ENCODE measurements at places on chromosomes 7 and 10.

DNA sequence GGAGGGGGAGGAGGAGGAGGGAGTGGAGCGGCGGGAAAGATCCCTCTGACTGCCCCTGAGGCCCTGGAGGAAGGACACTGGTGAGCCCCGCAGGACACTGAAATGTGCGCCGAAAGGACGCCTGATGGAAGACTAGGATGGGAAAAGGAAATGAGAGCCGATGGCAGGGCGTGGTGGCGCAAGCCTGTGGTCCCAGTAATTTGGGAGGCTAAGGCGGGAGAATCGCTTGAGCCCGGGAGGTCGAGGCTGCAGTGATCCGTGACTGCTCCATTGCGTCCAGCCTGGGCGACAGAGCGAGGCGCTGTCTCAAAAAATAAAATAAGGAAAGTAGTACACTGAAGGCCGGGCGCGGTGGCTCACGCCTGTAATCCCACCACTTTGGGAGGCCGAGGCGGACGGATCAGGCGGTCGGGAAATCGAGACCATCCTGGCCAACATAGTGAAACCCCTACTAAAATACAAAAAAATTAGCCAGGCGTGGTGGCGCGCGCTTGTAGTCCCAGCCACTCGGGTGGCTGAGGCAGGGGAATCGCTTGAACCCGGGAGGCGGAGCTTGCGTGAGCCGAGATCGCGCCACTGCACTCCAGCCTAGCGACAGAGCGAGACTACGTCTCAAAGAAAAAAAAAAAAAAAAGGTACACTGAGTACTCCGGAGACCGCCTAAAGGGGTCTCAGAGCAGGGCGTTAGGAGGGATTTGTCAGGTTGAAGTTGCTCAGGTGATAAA, 561 bp upstream of the HNRNPF start:
- DNase-seq: no peak

GRCh38 chr7:50321487-50322067, 17.1 kb downstream of the IKZF1 start:
- no peak for DNase-seq

DNA sequence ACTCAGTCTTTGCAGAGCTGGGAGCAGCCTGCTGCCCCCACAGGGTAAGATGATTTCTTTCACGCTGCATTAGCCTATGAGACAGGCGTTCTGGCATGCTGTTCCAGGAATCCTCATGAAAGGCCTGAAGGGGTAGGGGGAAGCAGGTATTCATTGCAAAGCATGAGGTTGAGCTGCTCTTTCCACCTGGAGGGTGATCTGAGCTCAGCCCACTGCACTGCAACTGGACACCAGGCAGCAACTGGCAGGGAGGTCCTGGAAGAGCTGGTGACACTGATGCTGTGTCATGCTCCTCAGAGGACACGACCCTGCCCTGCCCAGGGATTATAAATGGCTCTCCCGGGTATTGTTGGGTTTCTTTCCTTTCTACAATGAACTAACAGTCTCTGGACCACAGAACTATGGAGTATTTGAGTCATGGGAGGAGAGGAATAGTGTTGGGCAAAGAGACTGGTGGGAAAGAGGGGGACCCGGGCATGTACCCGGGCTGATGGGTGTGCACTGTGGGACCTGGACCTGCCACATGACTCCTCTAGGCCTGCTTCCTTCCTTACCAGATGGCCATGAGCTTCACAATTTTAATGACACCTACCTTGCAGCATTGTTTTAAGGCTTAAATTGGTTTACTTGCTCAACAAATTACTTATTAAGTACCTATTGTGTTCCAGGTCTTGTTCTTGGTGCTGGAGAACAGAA, 24.3 kb downstream of the SLC25A28 start:
- DNase-seq: no peak

GRCh38 chr10:43125881-43126731, 12.1 kb upstream of the CSGALNACT2 start:
- DNase-seq: no peak

- no peak for DNase-seq
These were observed 228.1 kb upstream of the PFKP start for GRCh38 chr10:2839081-2839725.

GRCh38 chr7:51134013-51134441, 182.6 kb downstream of the COBL start:
- no peak for DNase-seq

- no peak for DNase-seq
These were observed 119.9 kb downstream of the SLC16A9 start for GRCh38 chr10:59589796-59590195.

- DNase-seq: no peak
These were observed 84.2 kb downstream of the C10orf105 start for GRCh38 chr10:71635251-71635866.

- DNase-seq: no peak
These were observed 53.7 kb upstream of the ZNF273 start for GRCh38 chr7:64849250-64849923.

- no peak for DNase-seq
These were observed 229.2 kb downstream of the GPAM start for GRCh38 chr10:111954386-111954785.

- no peak for DNase-seq
These were observed 18.0 kb upstream of the SPOCK2 start for GRCh38 chr10:72106154-72106849.

DNA sequence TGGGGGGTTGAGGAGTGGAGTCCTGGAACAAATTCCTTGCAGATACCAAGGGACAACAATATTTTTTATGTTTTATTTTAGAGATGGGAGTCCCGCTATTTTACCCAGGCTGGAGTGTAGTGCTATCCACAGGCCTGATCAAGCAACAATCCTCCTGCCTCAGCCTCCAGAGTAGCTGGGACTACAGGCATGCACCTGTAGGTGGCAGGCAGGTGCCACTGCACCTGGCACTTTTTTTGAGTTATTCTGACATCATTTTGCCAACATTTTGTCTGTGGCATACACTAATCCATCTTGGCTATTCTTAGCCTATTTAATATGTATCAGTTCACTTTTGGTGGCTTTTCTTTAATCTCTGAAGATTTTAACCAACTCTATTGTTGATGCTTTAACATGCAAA, 317.8 kb upstream of the MTPN start:
- DNase-seq: no peak

DNA sequence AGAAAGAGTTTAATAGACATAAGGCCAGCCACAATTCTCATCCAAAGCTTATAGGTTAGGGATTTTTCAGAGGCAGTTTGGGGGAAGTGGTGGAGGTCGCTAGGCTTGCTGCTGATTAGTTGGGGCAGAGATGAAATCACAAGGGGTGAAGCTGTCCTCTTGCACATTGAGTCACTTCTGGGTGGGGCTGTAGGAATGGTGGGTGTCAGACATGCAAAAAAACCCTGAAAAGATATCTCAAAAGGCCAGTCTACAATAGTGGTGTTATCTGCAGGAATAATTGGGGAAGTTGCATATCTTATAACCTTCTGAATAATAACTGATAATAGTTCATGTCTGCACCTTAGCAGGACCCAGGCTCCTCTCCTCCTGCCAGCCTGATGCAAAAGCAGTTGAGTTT, 2.1 kb downstream of the FAM24B start:
- DNase-seq: no peak

- no peak for DNase-seq
These were observed 35.1 kb downstream of the GCC1 start for GRCh38 chr7:127550247-127550646.

DNA sequence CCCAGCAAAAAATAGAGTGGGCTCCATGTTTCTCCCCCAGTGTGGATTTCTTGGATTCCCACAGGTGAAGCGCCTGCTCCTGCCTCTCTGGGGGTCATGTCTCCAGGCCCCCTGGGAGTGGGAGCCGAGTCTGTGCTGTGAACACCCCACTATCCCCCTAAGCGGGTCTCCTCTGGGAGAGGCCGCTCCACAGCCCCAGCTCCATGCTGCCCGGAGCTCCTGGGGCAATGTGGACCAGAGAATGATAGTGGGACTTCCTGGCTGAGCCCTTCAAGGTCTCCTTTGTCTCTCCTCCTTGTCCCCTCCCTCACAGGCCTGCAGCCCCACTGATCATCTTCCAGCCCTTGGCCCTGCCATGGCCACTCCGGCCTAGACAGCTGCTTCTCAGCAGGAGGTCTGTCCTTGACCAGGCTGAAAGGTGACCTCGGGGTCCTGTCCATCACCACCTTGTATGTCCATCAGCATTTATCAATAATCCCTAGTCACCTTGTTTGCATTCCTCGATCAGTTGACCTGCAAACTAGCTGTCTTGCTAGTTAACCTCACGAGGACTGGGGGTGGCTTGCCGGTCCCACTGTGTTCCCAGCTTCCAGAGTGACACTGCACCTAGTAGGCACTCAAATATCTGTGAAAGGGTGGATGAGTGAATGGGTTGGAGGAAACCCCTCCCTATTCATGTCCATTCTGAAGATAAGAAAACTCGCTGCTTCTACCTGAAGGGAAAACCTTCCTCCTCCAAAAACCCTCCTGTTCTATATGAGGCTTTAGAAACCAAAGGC, 776 bp upstream of the CALML3 start:
- DNase-seq: no peak

GRCh38 chr10:124339119-124340032, 79.3 kb downstream of the OAT start:
- DNase-seq: no peak

DNA sequence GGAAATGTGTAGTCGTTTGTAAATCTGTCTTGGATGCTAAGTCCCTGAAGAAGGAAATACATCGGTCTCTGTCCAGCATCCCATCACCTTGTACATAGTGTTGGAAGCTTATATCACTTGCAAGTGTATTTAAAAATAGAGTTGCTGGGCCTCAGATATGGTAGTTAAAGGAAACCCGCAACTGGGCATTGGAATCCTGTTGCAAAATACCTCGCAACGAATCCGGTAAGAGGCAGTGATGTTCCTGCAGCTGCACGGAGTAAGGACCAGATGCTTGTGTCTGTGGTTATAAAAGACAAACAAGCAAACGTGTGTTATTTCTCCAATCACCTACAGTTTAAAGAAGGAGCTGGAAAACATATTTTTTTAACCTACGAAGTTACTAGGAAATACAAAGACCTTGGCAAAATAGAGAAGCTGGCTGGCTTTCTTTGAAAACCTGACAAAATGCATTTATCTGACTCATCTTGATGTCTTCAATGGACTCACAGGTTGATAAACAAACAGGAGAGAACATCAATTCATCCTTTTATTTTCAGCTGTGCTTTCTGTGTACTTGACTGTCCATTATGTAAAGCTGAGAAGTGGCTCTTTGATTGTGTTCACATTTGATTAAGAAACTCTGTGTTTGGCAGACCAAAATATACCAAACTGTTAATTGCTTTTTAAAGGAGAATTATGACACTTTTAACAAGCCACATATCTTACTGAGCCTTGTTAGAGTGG, 326.4 kb downstream of the SFMBT2 start:
- DNase-seq: no peak

- DNase-seq: no peak
These were observed 241.3 kb downstream of the ADARB2 start for GRCh38 chr10:1495915-1496517.

DNA sequence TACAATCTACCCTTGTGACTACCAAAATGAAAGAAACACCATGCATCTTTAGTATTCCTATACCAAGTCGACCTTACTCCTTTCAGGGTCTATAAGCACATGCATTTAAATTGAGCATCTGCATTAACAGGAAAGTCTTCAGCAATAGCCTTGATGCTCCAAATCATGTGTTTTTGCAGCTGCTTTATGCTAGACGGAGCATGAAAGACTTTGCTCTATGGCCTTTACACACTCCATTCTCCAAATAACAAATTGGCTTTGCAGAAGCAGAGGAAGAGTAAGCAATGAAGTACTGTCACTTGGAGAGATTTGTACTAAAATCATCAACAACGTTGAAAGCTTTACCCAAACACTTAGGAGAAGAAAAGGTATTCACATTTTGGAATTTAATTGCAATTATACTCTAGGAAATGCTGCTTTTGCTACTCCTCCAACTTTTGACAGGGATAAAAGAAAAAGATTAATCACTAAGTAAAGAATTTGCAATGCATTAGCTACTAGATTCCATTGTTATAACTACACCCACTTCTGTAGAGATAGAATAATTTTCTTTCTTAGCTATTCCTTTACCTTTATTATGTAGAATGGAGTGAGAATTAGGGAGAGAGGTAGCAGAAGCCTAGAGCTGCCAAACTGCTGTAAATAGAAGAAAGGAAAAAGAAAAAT, 131.8 kb downstream of the SEMA3E start:
- DNase-seq: no peak

DNA sequence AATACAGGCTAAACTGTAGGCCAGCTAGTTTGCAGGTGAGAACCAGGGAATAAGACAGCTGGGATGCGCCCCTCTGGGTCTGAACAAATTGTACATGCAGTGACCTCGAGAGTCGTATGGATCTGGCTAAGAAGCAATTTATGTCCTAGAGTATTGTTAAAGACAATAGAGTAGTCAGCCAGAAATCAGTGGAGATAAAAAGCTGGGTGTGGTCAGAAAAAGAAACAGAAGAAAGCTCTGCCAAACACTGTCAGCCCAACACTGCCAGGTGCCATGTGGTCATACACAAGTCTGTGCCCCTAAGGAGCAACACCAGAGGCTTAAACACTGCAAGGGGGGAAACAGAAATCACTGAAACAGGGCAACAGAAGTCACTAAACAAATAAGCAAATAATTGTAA, 62.2 kb downstream of the CNOT4 start:
- no peak for DNase-seq

- peak; percentile 93 for DNase-seq
These were observed 94.1 kb downstream of the PIP4K2A start for GRCh38 chr10:22620140-22620857.

- DNase-seq: no peak
These were observed 30.5 kb downstream of the CREB5 start for GRCh38 chr7:28442540-28443420.
